HS-27A (cell line): ENCODE measurements at places on chromosomes 12 and 14.

- no peak for DNase-seq
These were observed 306.2 kb downstream of the GALC start for GRCh38 chr14:87686746-87687145.

DNA sequence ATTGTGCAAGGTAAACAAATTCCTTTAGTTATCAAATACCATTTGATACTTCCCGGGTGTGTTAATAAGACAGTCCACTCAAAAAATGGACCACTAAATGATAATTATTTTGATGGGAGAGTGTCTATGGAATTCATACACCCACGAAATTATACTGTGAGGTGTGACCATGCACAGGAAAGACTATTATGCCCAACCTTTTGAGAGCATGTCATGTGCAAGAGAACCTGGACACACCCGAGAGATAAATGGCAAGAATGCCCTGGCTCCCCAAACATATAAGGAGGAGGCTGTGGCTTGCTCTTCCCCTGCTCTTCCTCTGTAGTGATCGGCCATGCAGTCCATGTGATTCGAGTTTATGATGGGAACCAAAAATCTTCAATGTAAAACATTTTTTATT is 119.5 kb upstream of the BCL2L14 start:
- DNase-seq = no peak

- DNase-seq = no peak
These were observed 20.2 kb downstream of the E2F7 start for GRCh38 chr12:77045183-77045582.

- no peak for DNase-seq
These were observed 511.8 kb upstream of the FOXG1 start for GRCh38 chr14:28254768-28255167.

DNA sequence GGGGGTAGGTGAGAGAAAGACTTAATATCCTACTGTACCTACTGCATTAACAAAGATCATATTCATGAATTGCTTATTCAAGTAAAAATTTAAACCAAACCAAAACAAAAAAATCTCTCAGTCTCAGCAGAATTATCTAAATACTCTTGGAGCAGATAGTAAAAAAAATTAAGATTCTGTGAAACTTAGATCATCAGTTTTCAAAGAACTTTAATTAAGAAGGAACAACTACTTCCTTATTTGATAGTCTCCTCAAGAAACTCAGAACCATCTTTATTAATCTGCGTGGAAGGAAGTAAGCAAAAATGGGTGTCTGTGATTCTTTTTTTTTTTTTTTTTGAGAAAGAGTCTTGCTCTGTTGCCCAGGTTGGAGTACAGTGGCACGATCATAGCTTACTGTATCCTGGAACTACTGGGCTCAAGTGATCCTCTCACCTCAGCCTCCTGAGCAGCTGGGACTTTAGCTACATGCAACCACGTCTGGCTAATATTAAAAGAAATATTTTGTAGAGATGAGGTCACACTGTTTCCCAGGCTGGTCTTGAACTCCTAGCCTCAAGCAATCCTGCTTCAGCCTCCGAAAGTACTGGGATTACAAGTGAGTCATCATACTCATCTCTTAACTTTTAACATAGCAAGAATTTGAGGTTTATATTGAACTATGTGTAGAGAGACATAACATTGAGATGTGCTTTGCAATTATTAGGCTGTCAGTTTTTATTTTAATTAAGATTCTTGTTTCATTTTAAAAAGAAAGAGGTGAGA is 37.4 kb downstream of the GAS2L3 start:
- DNase-seq = no peak

DNA sequence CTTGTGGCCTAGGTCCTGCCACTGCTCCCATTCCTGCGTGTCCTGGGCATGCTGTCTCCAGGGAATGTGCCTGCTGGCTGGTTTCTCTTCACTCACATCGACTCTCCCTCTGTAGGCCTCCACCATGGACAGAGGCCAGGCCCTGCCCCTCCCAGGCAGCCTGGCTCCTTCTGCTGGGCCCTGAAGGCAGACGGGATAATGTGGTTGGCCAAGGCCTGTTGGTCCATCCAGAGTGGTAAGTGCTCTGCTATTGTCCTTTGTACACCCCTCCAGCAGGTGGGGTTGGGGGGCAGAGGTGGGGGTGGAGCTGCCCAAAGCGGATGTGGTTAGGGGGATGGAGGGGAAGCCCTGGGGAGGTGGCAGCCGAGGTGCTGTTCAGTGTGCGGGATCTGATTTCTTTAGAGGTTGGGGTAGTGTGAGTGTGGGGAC is 9.5 kb upstream of the NR4A1 start:
- DNase-seq = no peak

DNA sequence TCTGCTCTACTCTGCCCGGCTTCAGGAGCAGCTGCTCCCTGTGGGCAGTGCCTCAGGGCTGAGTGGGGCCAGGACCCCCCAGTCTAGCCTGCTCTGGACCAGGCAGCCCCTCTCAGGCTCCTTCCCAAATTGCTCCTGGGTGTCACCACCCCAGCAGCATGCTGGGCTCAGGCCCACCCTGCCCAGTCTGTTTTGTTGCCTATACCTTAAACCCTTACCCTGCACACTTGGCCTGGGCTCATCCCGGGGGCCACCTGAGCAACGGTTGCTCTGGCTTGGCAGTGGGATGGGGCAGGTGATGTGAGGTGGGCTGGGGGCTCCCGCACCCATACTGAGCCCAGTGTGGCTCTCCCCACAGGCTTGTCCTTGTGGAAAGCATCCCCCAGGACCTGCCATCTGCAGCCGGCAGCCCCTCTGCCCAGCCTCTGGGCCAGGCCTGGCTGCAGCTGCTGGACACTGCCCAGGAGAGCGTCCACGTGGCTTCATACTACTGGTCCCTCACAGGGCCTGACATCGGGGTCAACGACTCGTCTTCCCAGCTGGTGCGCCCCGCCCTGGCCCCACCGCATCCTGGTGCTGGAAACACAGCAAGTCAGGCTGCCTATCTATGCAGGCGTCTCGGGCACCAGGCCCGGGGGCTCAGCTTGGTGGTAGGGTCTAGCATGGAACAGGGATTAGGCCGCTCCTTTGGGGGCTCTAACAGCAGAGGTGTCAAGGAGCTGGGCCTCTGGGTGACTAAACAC is 3.9 kb downstream of the PLD4 start:
- no peak for DNase-seq

DNA sequence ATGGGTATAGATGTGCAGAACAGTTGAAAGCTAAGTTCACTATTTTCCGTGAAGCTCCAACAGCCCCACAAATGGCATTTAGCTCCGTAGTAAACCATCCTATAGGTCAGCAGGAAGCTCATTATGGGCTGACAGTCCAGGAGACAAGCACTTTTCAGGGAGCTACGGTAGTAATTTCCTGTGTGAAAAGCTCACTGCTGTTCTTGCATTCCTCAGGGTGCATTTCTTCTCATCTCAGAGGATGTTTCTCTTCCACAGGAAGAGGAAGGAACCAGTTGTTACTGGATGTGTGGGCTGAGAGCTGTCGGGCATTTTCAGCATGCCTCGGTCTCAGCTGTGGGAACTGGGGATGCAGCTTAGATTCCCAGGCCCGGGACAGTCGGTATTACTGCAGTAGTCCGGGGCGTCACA is 72.8 kb downstream of the GALNT4 start:
- no peak for DNase-seq

DNA sequence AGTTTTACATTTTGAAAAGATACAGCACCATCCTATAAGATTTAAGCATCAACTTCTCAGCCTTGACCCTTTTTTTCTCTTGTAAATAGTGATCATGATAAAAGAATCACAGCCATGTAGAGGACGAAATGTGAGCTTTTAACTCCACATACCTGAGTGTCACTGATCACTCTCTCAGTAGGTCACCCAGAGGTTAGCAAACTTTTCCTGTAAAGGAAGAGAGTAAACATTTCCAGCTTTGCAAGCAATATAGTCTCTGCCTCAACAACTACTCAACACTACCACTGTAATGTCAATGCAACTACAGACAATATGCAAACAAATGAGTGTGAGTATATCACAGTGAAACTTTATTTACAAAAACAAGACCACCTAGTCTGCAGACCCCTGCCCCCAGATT is 912.1 kb downstream of the DIO2 start:
- no peak for DNase-seq

GRCh38 chr14:22319526-22320361 is 269.3 kb downstream of the DAD1 start:
- peak; percentile 46 for DNase-seq

GRCh38 chr14:77275041-77275580 is 4.1 kb upstream of the NGB start:
- no peak for DNase-seq

DNA sequence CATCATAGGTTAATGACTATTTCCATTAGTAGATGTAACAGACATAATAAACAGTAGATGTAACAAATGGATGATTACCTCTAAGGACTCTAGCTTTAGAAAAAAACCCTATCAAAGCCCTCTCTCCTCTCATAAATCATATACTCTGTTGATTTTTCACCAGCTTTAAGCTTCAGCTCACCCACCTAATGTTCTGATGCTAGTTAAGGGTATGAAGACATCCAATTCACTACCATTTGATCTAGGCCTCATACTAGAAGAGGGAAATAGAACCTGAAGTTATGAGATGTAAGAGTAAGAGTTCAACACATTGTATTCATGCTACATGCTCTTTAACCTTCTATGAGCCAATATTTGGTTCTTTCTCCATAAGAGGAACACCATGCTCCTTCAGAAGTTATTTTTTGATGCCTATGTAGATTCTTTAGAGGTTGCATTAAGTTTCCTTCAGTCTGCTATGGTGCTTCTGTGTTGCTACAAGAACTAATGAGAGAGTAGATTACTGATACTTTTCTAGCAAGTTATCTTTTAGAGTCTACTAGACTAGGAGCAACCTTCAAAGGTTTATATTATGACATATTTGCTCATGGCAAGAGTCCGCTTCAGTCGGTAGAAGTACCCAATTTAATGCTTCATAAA is 16.0 kb downstream of the A2M start:
- DNase-seq = no peak

GRCh38 chr14:22106700-22107697 is 433.4 kb upstream of the OR4E1 start:
- no peak for DNase-seq

DNA sequence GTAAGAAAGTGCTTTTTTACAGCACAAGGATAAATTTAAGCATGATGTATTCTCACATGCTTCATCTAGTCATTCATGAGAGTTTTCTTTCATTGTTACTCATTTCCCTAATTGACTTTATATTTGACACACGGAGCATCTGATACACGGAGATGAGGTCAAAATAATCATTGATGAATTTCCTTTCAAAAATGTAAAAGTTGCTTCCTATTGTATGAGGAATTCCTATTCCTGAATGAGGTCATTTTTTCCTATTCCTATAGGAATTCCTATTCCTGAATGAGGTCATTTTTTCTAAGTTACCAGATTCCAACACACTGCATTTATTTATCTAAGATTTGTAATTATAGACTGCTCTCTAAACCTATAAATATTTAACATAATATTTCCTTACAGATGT is 316.7 kb upstream of the KITLG start:
- DNase-seq = no peak

DNA sequence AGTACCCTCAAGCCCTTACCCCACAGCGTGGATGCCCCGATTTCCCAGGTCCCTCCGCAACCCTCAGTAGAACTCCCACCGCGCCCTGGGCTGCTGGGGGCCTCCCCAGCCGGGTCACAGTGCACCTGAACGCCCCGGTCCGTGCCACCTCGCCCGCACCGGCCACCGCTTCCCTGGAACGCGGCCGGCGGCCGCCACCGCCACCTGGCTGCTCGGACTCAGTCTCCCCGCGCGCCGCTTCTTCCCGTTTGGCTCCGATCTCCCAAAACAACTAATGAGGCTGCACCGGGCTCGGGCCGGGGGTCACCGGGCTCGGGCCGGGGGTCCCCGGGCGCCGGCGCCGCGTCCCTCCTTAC is 1.0 kb downstream of the ITPK1 start:
- no peak for DNase-seq

DNA sequence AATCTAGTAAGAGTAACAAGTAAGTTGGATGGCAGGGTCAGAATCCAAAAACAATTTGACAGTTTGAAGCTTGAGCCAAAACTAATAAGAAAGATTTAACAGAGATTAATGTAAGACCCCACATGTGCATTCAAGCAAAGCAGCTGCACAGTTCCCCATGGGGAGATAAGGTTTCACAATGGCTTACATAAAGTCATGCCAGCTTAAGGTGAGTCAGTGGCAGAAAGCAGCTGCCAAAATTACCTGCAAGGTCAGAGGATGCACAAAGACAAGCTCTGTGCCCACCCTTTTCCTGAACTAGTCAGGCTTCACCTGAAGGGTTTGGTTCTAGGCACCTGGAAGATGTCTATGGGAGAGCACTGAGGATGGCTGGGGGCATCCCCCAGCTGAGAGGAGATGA is 36.6 kb upstream of the KRT77 start:
- no peak for DNase-seq

GRCh38 chr12:80838024-80838658 is 99.6 kb downstream of the LIN7A start:
- no peak for DNase-seq

DNA sequence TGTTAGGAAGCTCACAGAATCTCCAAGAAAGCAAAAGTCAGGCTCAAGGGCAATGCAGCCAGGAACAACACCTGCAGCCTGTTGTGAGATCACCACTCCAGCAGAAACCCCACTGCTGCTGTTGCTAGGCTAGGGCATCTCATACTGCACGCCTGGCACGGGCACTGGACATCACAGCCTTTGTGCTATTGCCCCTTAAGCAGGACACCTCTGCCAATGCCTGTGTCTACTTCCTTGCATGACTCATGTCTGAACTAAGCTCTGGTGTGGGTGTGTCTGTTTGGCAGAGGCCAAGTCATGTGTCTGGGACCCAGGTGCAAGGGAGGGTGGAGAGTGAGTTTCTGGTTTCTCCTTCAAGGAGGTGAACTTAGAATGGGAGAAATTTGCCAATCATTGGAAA is 10.0 kb upstream of the DDX47 start:
- DNase-seq = no peak
